Muscle of leg (tissue), 16 donors: ENCODE measurements at places on chromosomes 13 and 19.
A peak's percentile ranks its signal among the peaks of the same experiment; 100 is the strongest.

GRCh38 chr13:78299832-78300623 lies 303.3 kb downstream of the POU4F1 start:
- no peak for DNase-seq

DNA sequence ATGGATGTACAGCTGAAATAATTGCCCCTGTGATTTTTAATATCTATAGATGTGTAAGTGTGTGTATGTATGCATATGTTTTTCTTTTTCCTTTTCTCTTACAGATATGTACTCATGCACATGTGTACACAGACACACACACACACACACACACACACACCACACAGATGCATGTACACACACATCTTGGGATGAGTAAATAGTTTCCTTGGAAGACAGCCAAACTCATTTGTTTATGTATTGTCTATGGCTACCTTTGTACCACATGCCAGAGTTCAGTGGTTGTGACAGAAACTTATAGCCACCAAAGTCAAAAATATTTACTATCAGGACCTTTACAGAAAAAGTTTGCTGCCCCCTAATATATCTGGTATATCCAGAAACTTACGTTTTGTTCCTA lies 192.6 kb downstream of the MAB21L1 start:
- DNase-seq: peak; percentile 6

GRCh38 chr13:97298816-97299215 lies 76.7 kb downstream of the MBNL2 start:
- no peak for DNase-seq

DNA sequence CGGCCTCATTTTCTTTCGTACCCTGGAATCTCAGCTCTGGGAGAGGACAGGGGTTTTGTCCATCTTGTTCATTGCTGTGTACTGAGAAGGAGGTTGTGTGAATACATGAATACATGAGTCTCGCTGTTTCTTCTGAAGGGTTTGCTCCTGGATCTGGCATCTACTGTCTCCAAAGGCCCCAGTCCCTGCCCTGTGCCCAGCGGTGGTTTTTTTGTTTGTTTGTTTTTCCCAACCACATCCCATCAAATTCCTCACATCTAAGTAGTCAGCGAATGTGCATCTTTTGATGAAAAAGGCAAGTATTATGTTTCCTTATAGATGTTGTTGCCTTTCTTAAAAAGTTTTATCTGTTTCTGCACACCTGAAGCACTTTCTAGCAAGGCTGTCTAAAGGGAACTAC lies 12.5 kb downstream of the DCAF15 start:
- DNase-seq: no peak

GRCh38 chr13:49530457-49530856 lies 34.7 kb downstream of the PHF11 start:
- DNase-seq: peak; percentile 69
